ENCODE measurements at places on chromosomes 12 and 14. TPM values are rescaled to one million over a fixed set of nuclear protein-coding genes. Genes with fewer than 3 reads are reported as not detected.

DNA sequence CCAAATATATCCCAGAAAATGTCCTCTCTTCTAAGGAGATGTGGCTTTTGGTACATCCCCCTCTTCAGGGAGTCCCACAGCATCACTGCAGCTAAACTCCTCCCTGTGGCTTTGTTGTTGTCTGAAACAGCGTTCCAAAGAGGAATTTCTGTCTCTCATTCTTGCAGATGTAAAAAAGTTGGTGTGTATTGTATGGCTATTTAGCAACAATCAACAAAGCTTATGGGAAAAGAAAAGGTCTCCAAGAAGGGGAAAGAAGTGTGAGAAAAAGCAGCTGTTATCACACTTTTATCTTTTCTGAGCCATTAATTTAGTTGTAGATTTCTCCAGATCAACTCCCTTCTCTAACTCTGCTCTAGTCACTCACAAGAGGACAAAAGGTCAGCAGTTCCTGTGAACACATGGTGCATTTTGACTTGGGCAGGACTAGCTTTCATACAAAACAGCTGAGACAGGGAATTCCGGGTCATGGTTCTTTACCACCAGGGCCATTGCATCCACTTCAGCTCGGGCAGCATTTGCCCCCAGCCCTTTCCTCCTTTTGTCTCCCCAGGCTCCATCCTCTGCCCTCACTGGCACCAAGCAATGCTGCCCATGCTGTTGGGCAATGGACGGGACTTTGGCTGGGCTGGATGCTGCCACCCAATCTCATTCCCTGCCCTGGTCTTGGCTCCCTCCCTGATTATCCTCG lies 184.7 kb downstream of the TMX1 start:
- no peak for DNase-seq

DNA sequence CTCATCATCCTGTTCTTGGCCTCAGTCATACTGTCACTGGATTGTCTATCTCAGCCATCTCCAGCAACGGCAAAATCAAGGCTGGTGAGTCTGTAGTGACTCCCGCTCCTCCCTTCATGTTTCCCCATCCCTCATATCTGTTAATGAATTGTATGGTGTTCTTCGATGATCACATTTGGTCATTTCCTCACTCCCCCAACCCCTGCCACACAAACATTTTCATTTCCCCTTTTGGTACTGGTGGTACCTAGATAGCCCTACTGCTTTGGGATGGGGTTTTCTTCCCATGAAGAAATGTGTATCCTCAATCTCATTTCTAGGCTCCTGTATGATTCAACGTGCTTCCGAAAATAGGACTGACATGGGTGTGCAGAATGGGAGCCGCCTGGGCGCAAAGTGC lies 2.7 kb upstream of the KLHL33 start:
- DNase-seq, result no peak

DNA sequence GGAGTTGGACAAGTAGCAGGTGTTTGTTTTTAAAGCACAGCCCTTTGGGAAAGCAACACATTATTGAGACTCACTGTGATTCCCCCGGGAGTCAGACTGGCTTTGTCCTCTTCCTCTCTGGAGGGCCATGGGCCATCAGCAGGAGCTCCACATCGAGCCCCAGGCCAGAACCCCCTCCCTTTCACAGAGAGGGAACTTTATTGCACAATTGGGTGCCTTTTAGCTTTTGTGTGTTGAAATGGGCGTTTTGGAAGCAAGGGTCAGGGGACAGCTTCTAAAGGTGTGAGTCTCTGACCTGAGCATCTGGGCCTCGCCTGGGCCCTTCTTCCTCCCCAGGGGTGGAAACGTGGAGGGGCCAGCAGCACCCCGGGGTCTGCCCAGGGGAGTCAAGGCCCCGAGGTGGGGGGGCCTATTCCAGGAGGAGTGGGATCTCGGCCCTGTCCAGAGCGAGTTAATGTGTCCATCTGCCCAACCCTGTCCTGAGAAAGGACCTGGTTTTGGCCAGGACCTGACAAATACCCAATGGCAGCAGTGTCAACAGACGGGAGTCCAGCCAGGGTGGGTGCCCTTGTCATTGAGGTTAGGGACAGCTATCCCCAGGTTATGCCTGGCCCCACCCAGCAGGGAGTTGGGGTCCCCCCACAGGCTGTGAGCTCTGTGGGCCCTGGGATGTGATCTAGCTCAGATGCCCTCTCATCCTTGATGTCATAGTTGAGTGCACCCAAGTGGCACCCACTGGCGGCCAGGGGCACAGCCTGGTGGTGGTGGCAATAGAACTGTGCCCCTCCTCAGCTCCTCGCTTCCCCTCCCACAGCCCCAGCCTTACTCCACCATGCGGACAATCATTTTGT lies 37.1 kb downstream of the SLC8B1 start:
- no peak for DNase-seq

GRCh38 chr12:123398177-123398549 lies 14.2 kb downstream of the KMT5A start:
- no peak for DNase-seq

LYZ gene
- total RNA-seq, result 6.4 TPM

Measured in cerebellum (tissue), 4 donors.